ENCODE measurements at places on chromosomes 2 and 18.

GRCh38 chr18:8657873-8658470 lies 47.4 kb upstream of the MTCL1 start:
- DNase-seq = no peak

- DNase-seq = no peak
Measured at GRCh38 chr2:39532933-39533332, 95.8 kb upstream of the MAP4K3 start.

- no peak for DNase-seq
Measured at GRCh38 chr2:198374375-198375082, 570.1 kb downstream of the PLCL1 start.

GRCh38 chr2:230153390-230153976 lies 66.3 kb downstream of the SP110 start:
- DNase-seq = no peak

DNA sequence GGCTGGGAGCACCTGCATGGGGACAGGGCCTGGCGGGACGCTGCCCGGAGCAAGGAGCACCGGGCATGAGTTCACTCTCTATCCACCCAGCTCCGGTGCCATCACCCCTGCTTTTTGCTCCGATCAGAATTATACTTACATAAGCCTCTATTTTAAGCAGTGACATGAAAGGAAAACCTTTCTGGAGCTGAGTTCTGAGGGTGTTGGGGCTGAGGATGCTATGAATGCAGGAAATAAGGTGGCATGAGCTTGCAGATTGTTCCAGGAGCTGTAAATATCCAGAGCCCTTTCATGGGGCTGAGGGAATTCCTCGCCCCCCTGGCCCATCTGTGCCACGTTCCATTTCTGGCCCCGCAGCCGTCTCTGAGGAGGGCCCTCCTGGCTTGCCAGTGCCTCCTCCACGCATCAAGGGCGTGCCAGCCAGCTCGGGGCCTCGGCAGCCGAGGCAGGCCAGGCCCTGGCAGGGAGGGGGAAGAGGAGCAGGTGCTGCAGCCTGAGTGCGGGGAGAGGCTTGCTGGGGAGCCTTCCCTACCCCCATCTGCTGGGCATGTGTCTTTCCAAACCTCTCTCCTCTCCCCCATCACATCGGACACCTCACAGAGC lies 91.7 kb upstream of the MCFD2 start:
- DNase-seq = no peak

DNA sequence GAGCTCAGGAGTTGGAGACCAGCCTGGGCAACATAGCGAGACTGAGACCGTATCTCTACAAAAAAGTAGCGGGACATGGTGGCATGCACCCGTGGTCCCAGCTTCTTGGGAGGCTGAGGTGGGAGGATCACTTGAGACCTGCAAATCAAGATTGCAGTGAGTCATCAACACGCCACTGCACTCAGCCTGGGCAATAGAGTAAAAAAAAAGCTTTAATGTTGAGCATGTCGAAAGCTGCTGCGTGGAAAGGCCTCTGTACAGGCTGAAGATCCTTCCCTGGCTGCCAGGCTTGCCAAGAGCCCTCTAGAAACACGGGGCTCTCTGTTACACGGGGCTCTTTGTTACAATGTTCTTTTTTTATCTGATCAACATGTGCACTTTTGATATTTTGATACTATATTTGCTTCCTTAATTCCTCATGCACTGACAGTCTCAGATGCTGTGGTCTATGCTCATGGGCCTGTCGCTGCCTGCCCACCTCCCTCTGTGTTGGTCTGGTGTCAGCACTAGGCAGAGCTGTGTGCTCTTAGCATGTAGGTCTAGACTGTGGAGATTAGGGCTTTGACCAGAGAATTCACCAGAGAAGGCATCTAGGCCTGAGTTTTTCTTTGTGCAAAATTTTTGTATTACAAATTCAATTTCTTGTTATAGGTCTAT lies 18.7 kb downstream of the CLK1 start:
- no peak for DNase-seq

- no peak for DNase-seq
Measured at GRCh38 chr2:225056330-225057073, 14.2 kb upstream of the DOCK10 start.

DNA sequence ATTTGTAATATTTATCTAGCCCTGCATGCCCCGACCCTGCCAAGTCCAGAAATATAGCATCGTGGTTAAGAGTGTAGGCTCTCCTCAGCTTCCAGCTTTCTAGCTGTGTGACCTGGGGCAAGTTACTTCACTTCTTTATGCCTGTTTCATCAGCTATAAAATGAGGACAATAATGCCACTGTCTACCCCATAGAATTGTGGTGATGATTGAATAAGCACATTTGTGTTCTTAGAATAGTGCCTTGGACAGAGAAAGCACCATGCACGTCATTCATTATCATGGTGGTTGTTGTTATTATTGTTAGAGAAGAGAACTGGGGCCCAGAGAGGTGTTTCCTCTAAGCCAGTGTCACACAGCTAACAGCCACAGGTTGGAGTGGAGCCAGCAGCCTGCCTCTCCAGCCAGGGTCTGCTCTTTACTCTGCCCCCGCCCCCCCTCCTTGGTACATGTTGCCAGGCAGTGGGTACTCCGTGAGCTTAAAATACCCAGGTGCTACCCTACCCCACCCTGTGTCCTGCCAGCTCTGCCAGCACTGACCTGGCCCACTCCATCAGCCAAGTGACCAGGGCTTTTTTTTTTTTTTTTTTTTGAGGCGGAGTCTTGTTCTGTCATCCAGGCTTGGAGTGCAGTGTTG lies 202.1 kb downstream of the CTIF start:
- DNase-seq = no peak

DNA sequence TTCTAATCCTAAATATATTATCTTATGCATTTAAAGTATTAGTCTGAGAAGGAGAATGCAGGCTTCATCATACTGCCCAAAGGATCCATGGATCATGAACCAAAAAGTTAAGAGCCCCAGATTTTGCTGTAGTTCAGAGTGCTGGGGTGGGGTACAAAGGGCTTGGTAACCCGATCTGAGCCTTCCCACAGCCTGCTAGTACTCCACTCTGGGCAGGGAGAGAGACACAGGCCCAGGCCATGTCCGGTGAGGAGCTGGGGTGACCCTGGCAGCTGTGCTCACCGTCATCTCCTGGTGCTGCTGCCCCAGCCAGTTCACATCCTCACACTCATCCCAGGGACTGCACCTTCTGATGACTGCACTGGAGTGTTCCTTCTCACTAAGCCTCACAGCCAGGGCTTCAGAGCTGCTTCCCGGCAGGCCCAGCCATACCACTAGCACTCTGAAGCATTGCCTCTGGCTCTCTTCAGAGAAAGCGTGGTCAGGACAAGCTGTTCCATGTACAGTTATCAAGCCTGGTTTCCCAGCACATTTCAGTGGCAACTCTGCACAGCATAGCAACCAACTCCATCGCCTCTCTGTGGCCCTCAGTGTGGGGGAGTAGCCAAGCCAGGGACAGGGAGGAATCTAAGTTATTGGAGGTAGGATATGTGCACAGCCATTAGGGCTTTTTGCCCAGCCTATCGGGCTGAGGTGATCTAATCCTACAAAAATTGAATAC lies 189.0 kb upstream of the CTAGE1 start:
- no peak for DNase-seq

DNA sequence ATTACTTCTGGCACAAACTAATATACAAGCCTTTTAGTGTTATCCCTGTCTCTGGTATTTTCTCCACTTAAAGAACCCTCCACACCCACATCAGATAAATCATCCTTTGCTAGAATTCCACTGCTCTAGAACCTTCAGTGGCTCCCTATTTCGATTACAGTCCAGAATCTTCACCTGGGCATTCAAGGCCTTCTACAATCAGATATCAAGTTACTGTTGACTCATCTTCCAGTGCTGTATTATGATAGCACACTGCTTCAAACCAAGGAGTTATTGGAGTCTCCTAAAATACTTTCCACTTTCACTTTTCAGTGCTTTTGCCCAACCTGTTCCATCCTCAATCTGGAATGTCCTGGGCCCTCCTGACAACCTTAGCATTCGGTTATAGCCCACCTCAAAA lies 3.4 kb downstream of the CGREF1 start:
- DNase-seq = no peak

- DNase-seq = no peak
Measured at GRCh38 chr2:44949329-44950151, 8.0 kb downstream of the SIX3 start.

DNA sequence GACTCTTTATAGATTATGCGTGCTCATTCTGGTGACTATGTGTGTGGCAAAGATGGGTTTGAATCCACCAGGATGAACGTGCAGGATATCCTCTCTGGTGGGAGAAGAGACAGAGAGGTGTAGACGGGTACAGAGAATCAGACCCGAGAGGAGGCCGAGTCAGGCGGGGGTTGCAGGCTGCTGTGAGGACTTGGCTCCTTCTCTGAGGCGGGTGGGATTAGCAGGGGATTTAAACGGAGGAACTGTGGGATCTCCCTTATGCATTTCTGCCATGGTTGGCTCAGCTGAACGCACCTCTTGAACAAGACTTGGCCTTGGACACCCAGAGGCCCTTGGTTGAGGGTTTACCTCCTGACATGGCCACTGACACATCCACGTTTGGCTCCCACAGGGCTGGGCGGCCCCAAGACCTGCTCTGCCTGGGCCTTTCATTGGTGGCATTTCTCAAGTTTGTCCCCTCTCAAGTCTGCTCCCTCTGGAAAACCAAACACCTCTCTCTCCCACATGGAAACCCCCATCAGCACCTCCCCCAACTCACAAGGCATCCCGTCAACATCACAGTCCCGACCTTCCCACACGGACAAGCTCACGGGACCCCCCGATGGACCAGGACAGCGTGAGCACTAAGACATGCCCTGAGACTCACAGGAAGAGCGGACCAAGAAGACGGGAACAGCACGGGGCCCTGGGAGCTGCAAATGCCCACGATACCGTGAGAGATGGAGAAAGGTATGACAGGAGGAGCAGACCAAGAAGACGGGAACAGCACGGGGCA lies 158.3 kb downstream of the RTP5 start:
- DNase-seq = no peak

DNA sequence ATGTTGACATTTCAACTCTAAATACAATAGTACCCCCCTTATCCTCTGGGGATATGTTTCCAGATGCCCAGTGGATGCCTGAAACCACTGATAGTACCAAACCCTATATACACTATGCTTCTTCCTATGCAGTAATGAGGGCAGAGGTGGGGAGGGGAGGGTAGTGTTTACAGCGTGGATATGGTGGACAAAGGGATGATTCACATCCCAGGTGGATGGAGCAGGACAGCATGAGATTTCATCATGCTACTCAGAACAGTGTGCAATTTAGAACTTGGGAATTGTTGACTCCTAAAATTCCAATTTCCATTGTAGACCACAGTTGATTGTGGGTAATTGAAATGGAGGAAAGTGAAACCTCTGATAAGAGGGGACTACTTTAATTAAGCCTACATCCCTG lies 75.4 kb downstream of the TSN start:
- DNase-seq = no peak

- no peak for DNase-seq
Measured at GRCh38 chr2:182618672-182619079, 97.4 kb upstream of the DNAJC10 start.

Data from CD4-positive, alpha-beta T cell treated with Interferon alpha-2 for 1 hour (primary cell).